NCI-H1694 treated with DMSO at 0.1 percent for 48 hours (cell line): ENCODE measurements at places on chromosomes 12 and 14.
A peak's percentile ranks its signal among the peaks of the same experiment; 100 is the strongest.

- DNase-seq = peak; percentile 45
Measured at GRCh38 chr14:55707365-55707804, 127.4 kb downstream of the KTN1 start.

GRCh38 chr12:108634341-108634751 lies 652 bp upstream of the SELPLG start:
- no peak for DNase-seq

DNA sequence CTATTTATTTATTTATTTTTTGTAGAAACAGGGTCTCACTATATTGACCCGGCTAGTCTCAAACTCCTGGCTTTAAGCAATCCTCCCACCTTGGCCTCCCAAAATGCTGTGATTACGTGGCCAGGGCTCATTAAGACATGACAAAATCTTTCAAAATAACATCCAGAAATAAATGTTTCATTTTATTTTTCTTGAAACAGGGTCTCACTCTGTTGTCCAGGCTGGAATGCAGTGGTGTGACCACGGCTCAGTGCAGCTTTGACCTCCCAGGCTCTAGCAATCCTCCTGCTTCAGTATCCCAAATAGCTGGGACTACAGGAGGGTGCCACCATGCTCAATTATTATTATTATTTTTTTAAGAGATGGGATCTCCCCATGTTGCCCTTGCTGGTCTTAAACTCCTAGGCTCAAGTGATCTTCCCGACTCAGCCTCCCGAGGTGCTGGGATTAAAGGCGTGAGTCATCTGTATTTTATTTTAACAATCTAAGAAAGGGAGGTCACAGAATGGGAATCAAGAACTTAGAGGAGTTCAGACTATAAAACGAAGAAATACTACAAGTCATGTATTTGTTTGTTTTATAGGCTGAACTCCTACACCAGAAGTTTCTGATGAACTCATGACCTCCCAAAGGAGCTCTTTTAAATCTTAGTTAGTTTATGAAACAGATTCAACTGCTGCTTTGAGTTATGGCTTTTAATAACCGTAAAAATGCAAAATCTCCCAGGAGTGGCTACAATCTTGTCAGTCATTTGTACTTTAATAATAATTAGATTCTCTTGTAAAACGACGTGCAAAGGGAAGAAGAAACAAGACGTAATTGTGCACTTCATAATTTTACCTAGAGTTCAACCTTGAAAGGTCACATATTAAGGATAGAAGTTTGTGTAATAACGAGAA lies 2.1 kb upstream of the TMEM263 start:
- DNase-seq = no peak

GRCh38 chr12:12379831-12380730 lies 23.2 kb downstream of the BORCS5 start:
- no peak for DNase-seq

- DNase-seq = peak; percentile 67
Measured at GRCh38 chr12:109264095-109264942, 44.8 kb downstream of the FOXN4 start.

GRCh38 chr14:95681153-95681552 lies 5.1 kb upstream of the TCL1B start:
- peak; percentile 46 for DNase-seq

DNA sequence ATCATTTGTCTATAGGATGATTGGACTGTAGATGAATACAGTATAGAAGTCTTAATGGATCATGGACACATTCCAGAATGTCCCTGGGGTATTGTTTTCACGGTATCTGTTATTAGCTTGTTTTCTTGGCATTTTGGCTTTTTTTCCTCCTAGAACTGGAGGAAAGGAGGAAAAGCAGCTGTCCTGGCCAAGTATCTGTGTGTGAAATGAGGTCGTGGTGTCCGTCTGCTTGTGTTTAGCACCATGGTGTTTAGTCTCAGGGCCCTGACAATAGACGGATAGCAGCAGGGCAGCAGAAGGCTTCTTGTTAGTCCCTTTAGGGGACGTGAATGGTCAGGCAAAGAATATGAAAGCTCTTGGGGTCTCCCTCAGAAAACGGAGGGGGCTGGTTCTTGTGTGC lies 21.2 kb downstream of the FGF6 start:
- DNase-seq = no peak

GRCh38 chr12:27807063-27807703 lies 27.1 kb upstream of the MANSC4 start:
- no peak for DNase-seq

DNA sequence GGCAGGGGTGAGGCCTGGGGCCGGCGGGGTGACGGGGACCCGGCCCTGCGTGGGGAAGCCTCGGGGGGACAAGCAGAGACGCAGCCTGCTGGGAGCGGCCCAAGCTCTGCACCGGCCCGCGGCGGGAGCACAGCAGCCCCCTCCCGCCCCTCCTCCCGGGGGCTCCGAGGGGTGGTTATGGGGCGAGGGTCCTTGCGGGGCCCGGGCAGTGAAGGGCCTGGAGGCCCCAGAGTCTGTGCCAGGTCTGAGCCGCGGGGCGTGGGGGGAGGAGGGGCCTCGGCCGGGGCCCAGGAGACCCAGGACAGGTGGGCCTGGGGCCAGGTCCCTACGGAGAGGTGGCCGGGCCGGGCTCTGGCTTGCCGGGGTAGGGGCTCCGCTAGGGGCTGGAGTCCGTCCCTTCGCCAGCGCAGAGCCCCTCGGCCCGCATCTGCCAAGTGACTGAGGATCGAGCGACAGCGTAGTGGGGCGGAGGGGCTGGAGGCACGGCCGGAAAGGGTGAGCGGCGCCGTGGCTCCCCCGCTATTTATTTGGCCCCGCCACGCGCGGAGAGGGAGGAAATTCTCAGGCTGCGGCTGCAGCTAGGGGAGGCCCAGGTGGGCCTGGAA lies 495 bp downstream of the TMEM121 start:
- DNase-seq = no peak

DNA sequence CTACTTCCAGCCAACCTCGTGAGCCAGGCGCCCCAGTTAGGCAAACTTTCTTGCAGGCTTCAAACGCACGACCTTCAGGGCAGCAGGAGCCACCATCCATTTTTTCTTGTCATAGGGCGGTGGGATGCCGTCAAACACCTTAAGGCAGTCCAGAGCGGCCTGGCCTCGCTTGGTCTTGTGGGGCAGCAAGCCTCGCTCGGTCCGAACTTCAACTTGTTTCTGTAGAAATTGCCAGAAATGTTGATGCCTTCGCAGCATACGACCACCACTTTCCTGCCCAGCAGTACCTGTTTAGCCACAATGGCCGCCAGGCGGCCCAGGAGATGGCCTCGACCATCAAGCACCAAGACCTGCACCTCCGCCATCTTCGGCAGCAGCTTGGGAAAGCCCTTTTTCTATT lies 474.7 kb downstream of the MDGA2 start:
- no peak for DNase-seq

DNA sequence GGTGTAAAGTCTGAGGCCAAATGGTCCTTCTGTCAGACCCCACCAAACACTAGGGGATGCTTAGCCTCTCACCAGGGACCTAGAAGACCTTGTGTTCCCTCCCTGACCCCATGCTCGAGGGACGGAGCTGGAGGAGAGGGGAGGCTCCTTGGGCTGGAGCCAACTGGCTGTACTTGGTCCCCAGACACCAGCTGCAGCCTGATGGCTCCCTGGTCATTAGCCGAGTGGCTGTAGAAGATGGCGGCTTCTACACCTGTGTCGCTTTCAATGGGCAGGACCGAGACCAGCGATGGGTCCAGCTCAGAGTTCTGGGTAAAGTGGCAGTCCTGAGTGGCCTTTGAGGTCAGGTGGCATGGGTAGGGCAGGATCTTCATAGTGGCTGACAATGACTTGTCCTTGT lies 29.0 kb downstream of the PAPLN start:
- no peak for DNase-seq

- no peak for DNase-seq
Measured at GRCh38 chr14:106442857-106443256, 916.5 kb downstream of the TMEM121 start.

DNA sequence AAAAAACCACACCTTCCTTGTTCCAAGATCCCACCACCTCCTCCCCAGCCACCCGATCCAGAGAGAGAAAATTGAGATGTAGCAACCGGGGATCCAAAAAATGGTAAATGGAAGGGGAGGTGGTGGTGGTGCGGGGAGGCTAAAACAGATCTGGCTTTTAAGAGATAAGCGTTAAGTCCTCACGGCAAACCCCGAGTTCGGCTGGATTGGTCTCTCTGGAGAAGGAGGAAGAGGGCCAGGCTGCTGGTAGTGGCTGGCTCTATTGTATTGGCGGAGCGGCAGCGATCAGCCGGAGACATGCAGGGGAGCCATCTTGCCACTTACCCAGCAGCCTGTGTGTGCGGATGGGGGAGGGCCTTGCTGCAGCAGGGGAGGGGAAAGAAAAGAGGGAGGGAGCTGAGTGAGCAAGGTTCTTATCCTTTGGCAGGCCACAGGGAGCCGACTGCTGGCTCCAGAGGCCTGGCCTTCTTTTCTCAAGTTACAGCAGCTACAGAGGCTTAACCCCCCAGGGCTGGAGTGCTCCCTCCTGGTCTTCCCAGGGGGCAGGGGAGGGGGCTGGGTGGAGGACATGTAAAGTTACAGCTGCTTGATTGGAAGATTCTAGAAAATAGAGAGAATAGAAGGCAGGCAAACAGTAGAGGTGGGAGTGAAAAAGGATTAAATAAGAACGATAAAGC lies 14.1 kb upstream of the CDH24 start:
- no peak for DNase-seq
